ENCODE measurements at places on chromosomes 6 and 20. TPM values are rescaled to one million over a fixed set of nuclear protein-coding genes. Genes with fewer than 3 reads are reported as not detected.

The COL9A1 gene
- under 0.01 TPM for total RNA-seq

The HLA-G gene
- 0.13 TPM for total RNA-seq

The TAP1 gene
- 25.0 TPM for total RNA-seq

The CGA gene
- total RNA-seq = not detected

The RNF182 gene
- total RNA-seq = 0.13 TPM

The MACROD2 gene
- 2.4 TPM for total RNA-seq

The EXOC2 gene
- 23.9 TPM for total RNA-seq
